ENCODE measurements at places on chromosomes 4 and X.

- peak; percentile 48 for DNase-seq
Measured at GRCh38 chr4:40388239-40388638, 53.1 kb downstream of the CHRNA9 start.

- DNase-seq = no peak
Measured at GRCh38 chrX:76520273-76521054, 93.0 kb downstream of the MAGEE1 start.

GRCh38 chr4:107292979-107293378 is 256.9 kb upstream of the DKK2 start:
- DNase-seq = no peak

DNA sequence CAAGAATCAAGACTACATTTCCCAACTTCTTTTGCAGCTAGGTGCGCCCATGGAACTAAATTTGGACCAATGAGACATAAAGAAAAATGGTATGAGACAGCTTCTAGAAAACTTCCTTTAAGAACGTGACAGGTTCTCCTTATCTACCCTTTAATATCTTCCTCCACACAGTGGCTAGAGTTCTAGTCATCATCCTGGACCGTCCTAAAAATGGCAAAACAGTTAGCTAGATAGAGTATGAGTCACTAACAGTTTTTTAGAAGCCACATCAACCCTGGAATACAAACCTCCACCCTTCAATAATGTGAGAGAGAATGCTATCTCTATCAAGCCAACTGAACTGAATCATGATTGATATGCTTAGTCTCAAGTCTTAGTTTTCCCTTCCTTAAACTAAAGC is 267.9 kb upstream of the SLC7A11 start:
- DNase-seq = peak; percentile 2

DNA sequence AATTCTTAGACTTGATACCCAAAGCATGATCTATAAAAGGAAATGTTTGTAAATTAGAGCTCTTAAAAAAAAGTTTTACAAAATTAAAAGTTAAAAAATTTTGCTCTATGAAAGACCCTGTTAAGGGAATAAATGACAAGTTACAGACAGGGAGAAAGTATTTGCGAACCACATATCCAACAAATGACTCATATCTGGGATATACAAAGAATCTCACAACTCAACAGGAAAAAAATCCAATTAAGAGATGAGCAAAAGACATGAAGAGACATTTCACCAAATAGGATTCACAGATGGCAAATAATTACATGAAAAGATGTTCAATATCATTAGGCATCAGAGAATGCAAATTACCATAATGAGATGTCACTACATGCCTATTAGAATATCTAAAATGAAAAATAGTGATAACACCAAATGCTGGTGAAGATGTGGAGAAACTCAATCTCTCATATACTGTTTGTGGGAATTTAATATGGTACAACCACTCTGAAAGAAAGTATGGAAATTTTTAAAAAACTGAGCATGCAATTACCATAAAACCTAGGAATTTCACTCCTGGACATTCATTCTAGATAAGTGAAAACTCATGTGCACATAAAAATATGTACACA is 100.8 kb upstream of the EOLA2 start:
- DNase-seq = no peak

DNA sequence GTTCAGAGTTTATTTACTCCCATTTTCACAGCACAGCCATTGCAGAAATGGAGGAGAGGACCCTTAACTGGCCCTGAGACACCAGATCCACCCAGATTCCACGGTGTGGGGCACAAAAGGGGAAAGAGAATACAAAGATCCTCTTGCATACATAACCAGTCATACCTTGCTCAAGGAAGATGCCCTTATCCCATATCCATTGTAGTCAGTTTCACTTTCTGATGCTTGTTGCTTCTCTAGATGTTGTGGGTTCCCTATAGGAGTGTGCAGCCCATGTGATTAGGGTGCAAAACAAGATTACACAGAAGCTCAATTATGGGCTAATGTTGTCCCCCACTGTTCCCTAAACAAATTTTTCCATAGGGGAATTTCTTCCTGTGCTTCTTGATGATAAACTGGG is 1309.0 kb upstream of the PABPC4L start:
- no peak for DNase-seq

DNA sequence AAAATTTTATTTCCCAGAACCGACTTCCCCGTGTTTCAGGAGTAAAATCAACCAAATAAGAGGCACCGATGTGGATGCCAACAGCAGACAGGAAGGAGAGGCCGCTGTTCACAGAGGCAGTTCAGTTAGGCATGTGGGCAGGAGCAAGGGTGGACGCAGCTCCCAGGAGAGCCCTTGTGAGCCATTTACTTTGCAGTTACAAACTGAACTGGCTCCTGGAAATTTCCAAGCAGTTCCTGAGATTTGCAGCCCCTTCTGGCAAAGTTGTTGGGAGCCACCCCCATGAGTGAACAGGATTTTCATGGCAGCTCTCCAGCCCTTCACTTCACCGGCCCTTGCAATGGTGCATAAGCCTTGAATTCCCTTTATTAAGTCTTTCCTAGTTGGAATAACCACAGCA is 189.1 kb downstream of the AFAP1 start:
- no peak for DNase-seq

- no peak for DNase-seq
Measured at GRCh38 chrX:4182408-4182806, 469.0 kb upstream of the PRKX start.

DNA sequence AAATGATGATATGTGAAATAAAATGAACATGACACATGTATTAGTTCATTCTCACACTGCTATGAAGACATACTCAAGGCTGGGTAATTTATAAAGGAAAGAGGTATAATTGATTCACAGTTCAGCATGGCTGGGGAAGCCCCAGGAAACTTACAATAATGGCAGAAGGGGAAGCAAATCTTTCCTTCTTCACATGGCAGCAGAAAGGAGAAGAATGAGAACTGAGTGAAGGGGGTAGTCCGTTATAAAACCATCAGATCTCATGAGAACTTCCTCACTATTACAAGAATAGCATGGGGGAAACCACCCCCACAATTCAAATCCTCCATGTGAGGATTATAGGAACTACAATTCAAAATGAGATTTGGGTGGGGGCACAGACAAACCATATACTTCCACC is 243.9 kb upstream of the GYPA start:
- DNase-seq = no peak

GRCh38 chrX:21412883-21413282 is 38.7 kb downstream of the CNKSR2 start:
- no peak for DNase-seq

DNA sequence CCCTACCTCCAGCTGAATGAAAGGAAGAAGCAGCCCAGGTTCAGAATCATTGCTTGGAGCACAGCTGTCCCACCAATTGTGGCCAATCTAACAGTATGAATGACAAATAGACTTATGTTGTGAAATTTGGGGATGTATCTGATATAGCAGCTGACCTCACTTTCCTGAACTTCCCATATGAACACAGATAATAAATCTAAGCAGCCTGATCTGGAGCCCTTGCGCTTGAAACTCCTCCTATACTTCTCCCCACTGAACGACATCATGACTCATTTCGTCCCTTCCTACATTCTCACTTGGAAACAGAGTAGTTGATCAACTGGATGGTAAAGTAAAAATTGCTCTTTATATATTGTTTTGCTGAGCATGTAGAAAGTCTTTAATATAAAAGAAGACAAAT is 24.2 kb upstream of the AMELX start:
- no peak for DNase-seq

DNA sequence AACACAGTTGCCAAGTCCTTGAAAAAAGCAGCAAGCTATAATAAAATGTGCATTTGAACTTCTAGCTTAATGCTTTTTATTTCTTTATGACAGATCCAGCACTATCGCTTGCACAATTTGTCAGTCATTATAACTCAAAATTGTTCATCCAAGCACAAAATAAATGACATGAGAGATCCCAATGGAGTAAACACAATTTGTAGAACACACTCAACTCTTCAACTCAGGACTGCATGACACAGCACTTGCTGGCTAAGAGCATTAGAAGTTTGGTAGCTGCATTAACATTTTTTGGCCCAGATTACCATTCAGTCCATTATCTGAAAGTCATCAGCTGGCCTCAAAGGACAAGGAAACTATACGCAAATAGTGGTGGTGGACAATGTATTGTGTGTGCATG is 530.1 kb downstream of the INPP4B start:
- peak; percentile 13 for DNase-seq

- DNase-seq = peak; percentile 54
Measured at GRCh38 chr4:13483768-13484121, 395 bp downstream of the RAB28 start.

DNA sequence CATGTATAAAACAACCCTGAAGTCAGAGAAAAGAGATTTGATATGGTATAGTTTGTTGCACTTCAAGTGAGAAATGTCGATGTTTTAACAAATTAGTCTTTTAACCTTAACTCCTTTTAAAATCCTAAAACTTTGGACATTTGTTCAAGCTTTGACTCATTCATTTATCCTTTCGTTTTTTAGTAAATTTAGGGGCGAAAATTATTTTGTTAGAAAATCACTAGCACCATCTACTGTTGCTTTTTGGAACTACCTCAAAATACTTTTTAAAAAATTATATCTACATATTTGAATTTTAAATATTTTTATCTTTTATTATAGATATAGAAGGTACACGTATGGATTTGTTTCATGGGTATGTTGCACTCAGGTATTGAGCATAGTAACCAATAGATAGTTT is 165.1 kb upstream of the POF1B start:
- peak; percentile 6 for DNase-seq

DNA sequence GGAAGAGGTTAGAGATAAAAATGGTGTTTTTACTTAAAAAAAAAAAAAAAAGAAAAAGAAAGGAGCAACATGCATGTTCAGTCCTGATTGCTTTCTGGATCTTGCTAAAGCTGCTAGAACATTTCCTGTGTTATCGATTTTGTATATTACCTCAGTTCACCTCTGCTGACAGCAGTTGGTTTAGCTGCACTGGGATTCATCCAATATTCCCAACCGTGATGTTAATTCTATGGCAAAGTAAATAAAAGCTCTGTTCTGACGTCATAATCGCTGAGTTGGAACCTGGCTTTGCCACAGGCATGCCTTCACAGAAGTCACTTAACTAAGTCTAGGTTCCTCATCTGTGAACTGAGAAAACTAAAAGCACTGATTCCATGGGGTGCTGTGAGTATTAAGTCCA is 90.7 kb upstream of the SORBS2 start:
- DNase-seq = no peak

- no peak for DNase-seq
Measured at GRCh38 chrX:2488621-2489285, 12.0 kb downstream of the DHRSX start.

Measured in hematopoietic multipotent progenitor cell treated with erythropoietin and hydrocortisone succinate and interleukin-3 and kit ligand, for 4 days (in vitro differentiated cells).